ENCODE measurements at places on chromosomes 5 and 9.

- H3K4me3 ChIP-seq: peak overlapping the region; percentile 98
- H3K27ac ChIP-seq: peak overlapping the region; percentile 93
- DNase-seq: peak; percentile 79
- H3K27me3 ChIP-seq: no peaks in the 10 kb centered on the region
- H3K36me3 ChIP-seq: no peaks in the 10 kb centered on the region
These were observed 3.2 kb downstream of the RAB24 start for GRCh38 chr5:177300236-177300880.

GRCh38 chr5:131671994-131672655, 37.1 kb upstream of the RAPGEF6 start:
- no peaks in the 10 kb centered on the region for H3K27me3 ChIP-seq
- DNase-seq: no peak
- no peaks in the 10 kb centered on the region for H3K4me1 ChIP-seq
- peaks cover 5% of the 10 kb centered on the region for H3K36me3 ChIP-seq
- no peak overlapping the region for H3K27ac ChIP-seq
- no peak overlapping the region for H3K4me3 ChIP-seq

- no peaks in the 10 kb centered on the region for H3K27me3 ChIP-seq
- H3K4me3 ChIP-seq: no peak overlapping the region
- no peaks in the 10 kb centered on the region for H3K36me3 ChIP-seq
- no peak for DNase-seq
- no peak overlapping the region for H3K27ac ChIP-seq
These were observed 747.6 kb upstream of the EDIL3 start for GRCh38 chr5:85132269-85132668.

DNA sequence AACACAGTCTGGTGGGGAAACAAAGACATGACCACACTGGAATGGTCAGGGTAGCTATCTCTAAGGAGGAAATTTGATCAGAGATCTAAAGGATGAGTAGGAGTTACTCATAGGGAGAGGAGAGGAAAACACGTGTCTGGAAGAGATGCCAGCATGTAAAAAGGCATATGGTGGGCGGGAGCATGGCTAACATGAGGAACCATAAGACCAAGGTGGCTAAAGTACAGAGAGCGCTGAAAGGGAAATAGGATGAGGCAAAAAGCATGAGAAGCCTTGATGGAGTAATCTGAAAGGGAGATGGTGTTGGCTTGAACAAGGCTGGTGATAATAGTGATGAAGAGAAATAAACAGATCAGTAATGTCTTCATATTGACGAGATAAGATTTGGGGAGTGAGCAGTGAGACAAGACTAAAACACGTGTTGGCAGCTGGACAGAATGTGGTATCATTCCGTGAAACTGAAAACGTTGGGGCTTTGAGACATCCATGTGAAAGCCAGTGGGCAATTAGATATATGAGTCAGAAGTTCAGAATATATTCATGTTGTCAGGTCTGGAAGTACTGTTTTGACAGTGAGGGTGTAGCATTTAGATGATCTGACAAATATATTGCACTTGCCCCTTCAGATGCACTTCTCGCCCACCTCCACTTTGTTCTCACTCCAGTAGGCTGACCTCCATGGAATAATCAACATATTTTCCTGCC, 209.1 kb upstream of the KCNN2 start:
- H3K27me3 ChIP-seq: no peaks in the 10 kb centered on the region
- no peak overlapping the region for H3K4me3 ChIP-seq
- DNase-seq: no peak
- H3K4me1 ChIP-seq: no peaks in the 10 kb centered on the region
- H3K36me3 ChIP-seq: no peaks in the 10 kb centered on the region

- no peaks in the 10 kb centered on the region for H3K36me3 ChIP-seq
- no peaks in the 10 kb centered on the region for H3K27me3 ChIP-seq
- H3K27ac ChIP-seq: no peak overlapping the region
These were observed 43.3 kb downstream of the SLC28A3 start for GRCh38 chr9:84297162-84297821.

- H3K27ac ChIP-seq: no peak overlapping the region
- no peaks in the 10 kb centered on the region for H3K27me3 ChIP-seq
- DNase-seq: no peak
- peaks cover 48% of the 10 kb centered on the region for H3K4me1 ChIP-seq
- H3K4me3 ChIP-seq: no peak overlapping the region
- no peaks in the 10 kb centered on the region for H3K36me3 ChIP-seq
These were observed 142.2 kb upstream of the MAP3K1 start for GRCh38 chr5:56673171-56673570.

GRCh38 chr5:81980598-81981260, 8.9 kb downstream of the ATG10 start:
- DNase-seq: no peak
- H3K4me1 ChIP-seq: no peaks in the 10 kb centered on the region
- no peak overlapping the region for H3K27ac ChIP-seq
- no peak overlapping the region for H3K4me3 ChIP-seq
- H3K27me3 ChIP-seq: no peaks in the 10 kb centered on the region

- no peak for DNase-seq
- peaks cover 3% of the 10 kb centered on the region for H3K36me3 ChIP-seq
- 0 out of 2 replicates have a peak overlapping the region, but pooled peaks have one; percentile 13 for H3K27ac ChIP-seq
- no peak overlapping the region for H3K4me3 ChIP-seq
- H3K4me1 ChIP-seq: no peaks in the 10 kb centered on the region
These were observed 15.2 kb upstream of the SLC35D2 start for GRCh38 chr9:96398582-96399324.

GRCh38 chr9:99894826-99895225, 11.6 kb upstream of the STX17 start:
- H3K36me3 ChIP-seq: no peaks in the 10 kb centered on the region
- no peaks in the 10 kb centered on the region for H3K4me1 ChIP-seq
- no peak overlapping the region for H3K27ac ChIP-seq
- DNase-seq: no peak

- no peak overlapping the region for H3K4me3 ChIP-seq
- no peaks in the 10 kb centered on the region for H3K4me1 ChIP-seq
- H3K36me3 ChIP-seq: no peaks in the 10 kb centered on the region
- H3K27ac ChIP-seq: no peak overlapping the region
These were observed 43.7 kb downstream of the RANBP6 start for GRCh38 chr9:5971740-5972139.

GRCh38 chr5:171839112-171839511, 53.5 kb downstream of the SMIM23 start:
- H3K4me1 ChIP-seq: no peaks in the 10 kb centered on the region
- H3K36me3 ChIP-seq: no peaks in the 10 kb centered on the region
- H3K27me3 ChIP-seq: no peaks in the 10 kb centered on the region
- no peak overlapping the region for H3K4me3 ChIP-seq

DNA sequence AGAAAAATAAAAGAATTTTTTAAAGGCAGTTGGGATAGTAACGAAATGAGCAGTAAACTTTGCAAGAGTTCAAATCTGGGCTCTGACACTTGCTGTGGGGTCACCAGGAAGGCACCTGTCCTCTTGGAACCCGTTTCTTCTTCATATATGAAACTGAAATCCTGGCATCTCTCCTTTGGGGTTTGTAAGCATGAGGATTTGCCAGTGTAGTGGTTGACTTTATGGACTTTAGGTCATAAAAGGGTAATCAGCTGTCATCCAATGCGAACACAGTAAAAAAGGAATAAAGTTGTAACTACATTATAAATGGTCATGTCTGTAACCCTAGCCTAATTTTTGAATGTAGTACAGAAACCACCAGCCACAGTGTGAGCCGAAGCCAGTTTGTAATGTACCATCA, 1.3 kb downstream of the RAB14 start:
- H3K4me3 ChIP-seq: peak overlapping the region; percentile 71
- peak overlapping the region; percentile 6 for H3K27ac ChIP-seq
- no peaks in the 10 kb centered on the region for H3K36me3 ChIP-seq
- H3K27me3 ChIP-seq: no peaks in the 10 kb centered on the region

- no peak overlapping the region for H3K4me3 ChIP-seq
- H3K36me3 ChIP-seq: no peaks in the 10 kb centered on the region
- H3K27ac ChIP-seq: no peak overlapping the region
- no peaks in the 10 kb centered on the region for H3K4me1 ChIP-seq
These were observed 9.2 kb upstream of the GPRIN1 start for GRCh38 chr5:176619203-176619568.

DNA sequence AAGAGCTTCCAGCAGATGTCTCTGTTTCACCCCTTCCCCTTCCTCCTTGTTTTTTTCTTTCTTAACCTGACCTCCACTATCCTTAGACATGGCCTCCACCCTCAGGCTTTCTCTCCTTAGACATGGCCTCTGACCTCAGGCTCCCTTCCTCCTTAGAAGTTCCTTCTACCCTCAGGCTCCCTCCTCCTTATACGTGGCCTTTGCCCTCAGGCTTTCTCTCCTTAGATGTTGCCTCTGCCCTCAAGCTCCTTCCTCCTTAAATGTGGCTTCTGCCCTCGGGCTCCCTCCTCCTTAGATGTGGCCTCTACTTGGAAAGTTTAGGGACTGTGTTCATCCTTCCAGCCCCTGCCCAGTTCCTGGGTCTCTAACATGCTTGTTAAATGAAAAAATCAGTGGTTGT, 180.4 kb upstream of the S1PR3 start:
- DNase-seq: no peak
- no peak overlapping the region for H3K27ac ChIP-seq

DNA sequence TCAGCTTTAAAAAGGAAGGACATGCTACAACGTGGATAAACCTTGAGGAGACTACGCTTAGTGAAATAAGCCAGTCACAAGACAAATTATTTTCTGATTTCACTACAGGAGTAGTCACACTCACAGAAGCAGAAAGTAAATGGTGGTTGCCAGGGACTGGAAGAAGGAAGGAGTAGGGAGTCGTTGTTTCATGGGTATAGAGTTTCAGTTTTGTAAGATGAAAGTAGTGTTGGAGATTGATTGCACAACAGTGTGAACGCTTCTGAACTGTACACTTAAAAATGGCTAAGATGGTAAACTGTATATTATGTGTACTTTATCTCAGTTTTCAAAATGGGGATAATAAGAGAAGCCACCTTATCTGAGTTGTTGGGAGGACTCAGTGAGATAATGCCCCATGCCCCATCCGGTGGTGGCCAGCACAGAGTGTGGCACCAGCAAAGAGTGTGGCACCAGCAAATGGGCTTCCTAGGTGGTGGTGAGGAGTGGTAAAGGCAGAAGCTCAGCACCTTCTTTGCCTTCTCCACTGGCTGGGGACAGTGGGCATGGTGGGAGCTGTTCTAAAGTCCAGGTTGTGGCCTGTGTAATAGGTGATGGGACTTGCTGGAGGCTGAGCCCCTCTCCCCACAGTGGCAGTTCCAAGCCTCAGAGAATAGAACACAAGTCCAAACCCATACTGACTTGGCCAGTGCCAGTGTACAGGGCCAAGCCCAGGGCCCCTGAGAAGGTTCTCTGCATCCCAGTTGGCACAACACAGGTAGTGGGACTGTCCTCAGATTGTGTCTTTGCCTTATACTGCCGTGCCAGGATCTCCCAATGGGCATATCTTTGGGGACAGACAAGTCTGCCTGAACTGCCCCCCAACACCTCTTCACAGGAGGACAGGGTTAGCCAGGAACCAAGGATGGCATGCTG, 4.4 kb downstream of the SLC22A4 start:
- H3K36me3 ChIP-seq: no peaks in the 10 kb centered on the region
- H3K27me3 ChIP-seq: no peaks in the 10 kb centered on the region
- peaks cover 5% of the 10 kb centered on the region for H3K4me1 ChIP-seq
- H3K27ac ChIP-seq: no peak overlapping the region

DNA sequence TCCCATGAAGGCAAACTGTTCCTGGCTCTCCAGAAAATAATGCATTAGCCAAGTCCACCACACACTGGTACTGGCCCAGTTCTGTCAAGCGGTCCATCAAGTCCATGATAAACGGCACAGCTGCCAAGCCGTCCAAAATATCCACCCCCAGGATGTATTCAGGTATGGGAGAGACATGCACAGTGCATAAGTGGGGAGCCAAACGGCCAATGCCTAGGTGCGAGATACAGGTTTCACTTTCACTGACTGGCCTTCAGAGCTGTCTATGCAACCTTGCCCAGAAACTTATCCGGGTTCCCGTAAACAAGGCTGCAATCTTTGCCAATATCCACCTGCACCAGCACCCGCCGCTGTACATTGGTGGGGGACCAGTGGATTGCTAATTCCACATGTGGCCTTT, 795.8 kb downstream of the EFNA5 start:
- no peak overlapping the region for H3K27ac ChIP-seq
- DNase-seq: peak; percentile 65
- H3K4me1 ChIP-seq: no peaks in the 10 kb centered on the region
- peak overlapping the region; percentile 56 for H3K4me3 ChIP-seq
- no peaks in the 10 kb centered on the region for H3K36me3 ChIP-seq
- no peaks in the 10 kb centered on the region for H3K27me3 ChIP-seq

DNA sequence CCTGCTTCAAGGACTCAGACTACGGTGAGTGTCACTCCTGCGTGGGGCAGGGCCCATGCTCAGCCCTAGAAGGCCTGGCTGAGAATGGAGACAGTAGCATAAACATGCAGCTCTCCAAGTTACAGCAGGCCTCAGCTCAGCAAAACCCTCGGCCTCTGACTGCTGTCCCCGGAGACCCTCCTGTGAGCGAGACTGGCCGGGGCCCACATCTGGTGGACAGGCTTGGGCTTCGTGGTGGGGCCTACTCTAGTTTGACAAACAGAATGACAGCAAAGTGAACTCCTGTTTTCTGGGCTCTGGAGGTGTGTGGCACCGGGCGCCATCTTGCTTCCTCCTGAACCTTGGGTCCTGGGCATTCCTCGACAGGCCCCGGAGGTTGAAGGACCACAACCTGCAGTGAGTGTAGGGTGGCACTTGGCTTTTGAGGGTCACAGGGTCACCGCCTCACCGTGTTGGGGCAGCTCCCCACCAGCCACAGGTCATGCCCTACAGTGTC, 97.5 kb downstream of the PHF2 start:
- H3K36me3 ChIP-seq: no peaks in the 10 kb centered on the region
- no peaks in the 10 kb centered on the region for H3K4me1 ChIP-seq
- H3K27me3 ChIP-seq: no peaks in the 10 kb centered on the region

- peaks cover 1% of the 10 kb centered on the region for H3K4me1 ChIP-seq
- H3K36me3 ChIP-seq: no peaks in the 10 kb centered on the region
- H3K4me3 ChIP-seq: no peak within 1 kb of the TSS
- no peak for DNase-seq
These were observed at the start of gene PDE6A for GRCh38 chr5:149944666-149945065. PDE6A (minus strand) TSS chr5:149944793; CDS start chr5:149944673, 120 bp downstream.

- H3K36me3 ChIP-seq: no peaks in the 10 kb centered on the region
- no peaks in the 10 kb centered on the region for H3K4me1 ChIP-seq
- H3K27ac ChIP-seq: no peak overlapping the region
- H3K27me3 ChIP-seq: no peaks in the 10 kb centered on the region
These were observed 78.9 kb downstream of the ALDH7A1 start for GRCh38 chr5:126516133-126516532.

DNA sequence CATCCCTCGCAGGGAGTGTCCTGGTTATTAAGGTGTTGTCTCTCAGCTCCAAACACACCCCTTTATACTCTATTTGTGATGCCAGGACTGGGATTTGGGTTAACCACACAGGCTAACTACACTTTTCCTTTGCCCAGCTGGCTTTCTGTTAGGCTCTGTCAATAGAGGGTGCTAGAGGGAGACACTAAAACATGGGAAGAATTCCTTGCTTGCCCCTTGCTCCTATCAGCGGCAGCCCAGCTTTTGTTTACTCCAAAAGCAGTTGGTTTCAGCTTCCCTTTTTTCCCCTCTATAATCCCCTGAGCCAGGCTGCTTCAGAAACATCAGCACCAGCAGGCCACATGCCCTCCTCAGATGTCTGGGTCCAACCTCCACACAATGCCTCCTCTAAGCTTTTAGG, 297.1 kb downstream of the KCTD16 start:
- no peak overlapping the region for H3K27ac ChIP-seq
- no peaks in the 10 kb centered on the region for H3K4me1 ChIP-seq
- no peak for DNase-seq
- no peaks in the 10 kb centered on the region for H3K36me3 ChIP-seq
- no peaks in the 10 kb centered on the region for H3K27me3 ChIP-seq
